HL-60 (cell line): ENCODE measurements at places on chromosomes 13 and 19.

- DNase-seq = no peak
Observed at GRCh38 chr13:28942906-28943305, 122.8 kb downstream of the MTUS2 start.

DNA sequence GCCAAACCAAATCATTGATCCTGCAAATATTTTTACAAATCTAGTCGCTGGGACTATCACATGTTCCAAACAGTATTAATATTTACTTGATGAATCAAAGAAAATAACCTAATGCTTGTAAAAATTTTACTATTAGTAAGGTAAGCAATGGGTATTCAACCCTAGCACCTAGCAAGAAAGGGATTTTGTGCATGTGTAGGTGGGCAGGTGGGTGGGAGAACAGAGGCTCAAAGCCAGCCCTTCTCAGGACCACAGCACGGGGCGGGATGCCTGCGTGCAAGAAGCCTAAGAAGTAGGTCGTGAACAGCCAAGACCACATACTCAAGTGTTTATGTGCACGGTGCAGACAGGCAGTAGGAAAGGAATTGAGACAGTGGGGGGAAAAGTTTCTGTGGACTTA lies 26.6 kb downstream of the DOCK9 start:
- no peak for DNase-seq

DNA sequence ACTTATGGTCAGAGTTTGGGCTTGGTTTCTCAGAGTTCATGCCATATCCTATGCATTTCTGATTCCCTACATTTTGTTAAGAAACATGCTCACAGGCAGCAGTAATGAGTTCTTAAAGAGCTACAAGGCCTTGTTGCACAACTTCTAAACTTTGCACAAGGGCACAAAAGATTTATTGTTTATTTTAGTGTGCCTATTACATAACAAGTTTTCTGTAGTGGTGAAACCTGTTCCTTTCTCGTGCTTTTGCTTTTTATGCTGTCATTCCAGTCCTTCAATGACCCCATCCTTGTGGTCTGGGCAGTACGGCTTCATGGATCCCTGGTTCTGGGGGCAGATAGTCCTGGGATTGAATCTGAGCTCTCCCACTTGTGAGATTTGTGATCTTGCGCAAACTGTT lies 17.8 kb downstream of the ZNF507 start:
- DNase-seq = no peak

- no peak for DNase-seq
Observed at GRCh38 chr19:1680976-1681375, 28.6 kb upstream of the TCF3 start.

GRCh38 chr13:109780845-109781383 lies 5.5 kb downstream of the IRS2 start:
- no peak for DNase-seq

DNA sequence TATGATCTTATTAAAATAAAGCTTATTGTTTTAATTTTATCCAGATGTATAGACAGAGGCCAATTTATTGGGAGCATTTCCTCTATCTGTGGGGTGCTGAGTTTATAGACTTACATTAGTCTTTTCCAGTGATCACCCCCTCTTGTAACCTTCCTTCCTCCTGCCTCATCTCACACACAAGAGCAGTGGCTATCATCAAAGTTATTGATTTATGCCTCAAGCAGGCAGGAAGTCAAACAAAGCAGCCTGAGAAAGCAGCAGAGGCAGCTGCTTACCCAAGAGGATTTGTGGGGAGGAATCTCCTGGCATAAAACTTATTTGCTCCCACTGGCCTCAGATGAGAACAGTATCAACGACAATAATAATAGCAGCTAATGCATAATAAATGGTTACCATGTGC lies 26.3 kb upstream of the DCLK1 start:
- no peak for DNase-seq

DNA sequence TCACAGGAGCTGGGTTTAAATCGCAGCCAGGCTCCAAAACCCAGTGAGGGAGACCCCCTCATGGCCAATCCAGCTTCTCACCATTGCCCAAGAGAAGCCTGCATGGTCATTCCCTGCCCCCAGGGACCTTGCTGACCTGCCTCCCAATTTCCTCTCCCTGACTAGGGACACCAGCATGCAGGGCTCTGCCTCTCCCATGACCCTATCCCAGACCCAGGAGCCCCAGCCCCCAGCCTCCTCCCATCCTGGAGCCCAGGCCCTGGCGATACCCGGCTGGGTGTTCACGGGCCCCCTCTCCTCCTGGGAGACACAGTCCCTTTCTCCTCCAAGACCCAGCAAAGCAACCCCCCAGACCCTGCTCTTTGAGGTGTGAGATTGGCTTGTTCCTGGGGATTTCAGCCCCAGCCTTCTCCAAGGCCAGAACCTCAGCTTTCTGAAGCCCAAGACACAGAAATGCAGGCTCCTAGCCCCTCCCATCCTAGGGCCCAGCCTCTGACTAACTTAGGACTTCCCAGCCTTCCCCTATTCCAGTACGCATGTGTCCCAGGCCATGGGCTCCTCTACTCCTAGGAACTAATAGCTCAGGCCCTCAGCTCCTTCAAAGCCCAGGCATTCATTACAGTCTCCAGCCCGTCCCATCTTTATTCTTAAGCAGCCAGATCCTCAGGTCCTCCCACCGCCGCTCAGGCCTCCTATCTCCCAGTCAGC lies 1.1 kb downstream of the GYS1 start:
- no peak for DNase-seq

- no peak for DNase-seq
Observed at GRCh38 chr13:80348314-80348713, 7.4 kb upstream of the SPRY2 start.

- no peak for DNase-seq
Observed at GRCh38 chr19:5950741-5951140, 27.2 kb downstream of the RANBP3 start.

- DNase-seq = no peak
Observed at GRCh38 chr19:12800923-12801465, 606 bp downstream of the PRDX2 start.

- no peak for DNase-seq
Observed at GRCh38 chr19:292281-292884, 1.2 kb upstream of the PLPP2 start.

DNA sequence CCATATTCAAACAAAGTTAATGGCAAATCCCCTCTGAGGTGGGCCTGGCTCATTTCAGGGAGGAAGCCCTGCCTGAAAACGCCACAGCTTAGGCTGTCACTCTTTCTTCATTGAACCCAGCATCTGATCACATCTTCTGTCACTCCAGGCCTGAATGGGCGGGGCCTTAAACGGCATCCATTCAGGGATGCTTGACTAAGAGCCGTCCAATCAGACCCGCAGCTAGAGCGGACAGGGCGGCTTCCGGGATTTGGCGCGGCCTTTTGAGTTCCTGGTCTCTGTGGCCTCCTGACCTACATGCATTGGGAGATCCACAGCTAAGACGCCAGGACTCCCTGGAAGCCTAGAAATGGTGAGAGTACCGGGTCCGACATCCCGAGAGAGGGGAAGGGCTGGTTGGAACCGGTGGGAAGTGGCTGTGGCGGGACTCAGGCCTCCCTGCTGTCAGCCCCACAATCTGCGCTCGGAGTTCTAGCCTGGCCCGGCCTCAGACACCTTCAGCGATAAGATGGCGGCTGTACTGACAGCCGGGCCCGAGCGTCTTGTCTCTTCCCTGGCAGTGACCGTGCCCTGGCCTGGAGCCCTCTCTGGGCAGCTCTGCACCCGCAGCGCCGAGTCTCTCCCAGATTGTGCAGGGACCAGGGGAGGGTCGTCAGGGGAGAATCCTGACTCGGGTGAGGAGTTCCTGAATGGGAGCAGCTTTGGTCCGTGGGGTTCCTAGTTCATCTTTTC lies at the start of gene ZNF723:
Gene ZNF723 (plus strand): TSS at position 261 of the 732 bp plus-strand sequence. CDS start 89 bp downstream, at position 350.
- no peak for DNase-seq

DNA sequence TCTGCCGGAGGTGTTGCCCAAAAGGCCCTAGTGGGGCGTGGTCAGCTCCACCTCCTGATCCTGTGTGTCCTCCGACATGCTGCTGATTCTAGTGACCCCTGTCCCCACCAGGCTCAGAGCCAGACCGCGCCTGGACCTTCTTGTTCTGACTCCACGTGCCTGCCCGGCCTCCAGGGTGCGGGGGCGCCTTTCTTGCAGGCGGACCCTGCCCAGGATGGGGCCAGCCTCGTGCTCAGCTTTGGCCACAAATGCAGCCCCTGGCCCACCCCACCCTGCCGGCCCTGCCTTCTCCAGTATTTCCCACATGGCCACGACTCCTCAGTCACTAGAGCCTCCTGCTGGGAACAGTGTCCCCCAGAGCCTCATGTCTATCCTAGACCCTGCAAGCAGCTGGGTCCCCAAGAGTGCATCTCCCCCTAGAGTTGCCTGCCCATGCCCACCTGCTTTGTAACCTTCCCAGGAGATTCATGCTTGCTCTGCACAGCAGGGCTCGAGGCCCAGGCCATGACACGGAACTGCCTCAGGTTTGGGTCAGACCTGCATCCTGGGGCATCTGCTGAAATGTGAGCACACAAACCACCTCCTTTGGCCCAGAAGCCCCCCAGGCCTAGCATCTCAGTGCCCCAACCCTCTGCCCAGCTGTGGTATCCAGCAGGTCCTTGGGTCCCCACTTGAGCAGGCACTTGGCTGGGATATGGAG lies 27.0 kb downstream of the TMEM161A start:
- DNase-seq = no peak

GRCh38 chr13:27081893-27082679 lies 89.5 kb downstream of the USP12 start:
- no peak for DNase-seq

DNA sequence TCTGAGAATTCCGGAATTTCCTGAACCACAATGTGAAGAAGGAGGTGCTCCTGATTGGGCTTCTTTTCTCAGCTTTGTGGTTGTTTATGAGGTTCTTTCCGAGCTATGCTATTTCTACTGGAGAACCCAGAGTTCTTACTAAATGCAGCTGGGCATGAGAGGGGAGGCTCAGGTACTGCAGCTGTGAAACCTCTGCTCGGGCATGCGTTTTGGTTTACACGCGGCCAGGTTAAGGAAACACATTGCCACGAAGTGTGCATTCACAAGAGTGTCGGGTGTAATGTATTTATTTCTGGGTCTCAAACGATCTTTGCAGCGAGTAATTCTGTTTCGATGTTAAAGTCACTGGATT lies 661 bp upstream of the MIR17HG start:
- DNase-seq = peak; percentile 15

DNA sequence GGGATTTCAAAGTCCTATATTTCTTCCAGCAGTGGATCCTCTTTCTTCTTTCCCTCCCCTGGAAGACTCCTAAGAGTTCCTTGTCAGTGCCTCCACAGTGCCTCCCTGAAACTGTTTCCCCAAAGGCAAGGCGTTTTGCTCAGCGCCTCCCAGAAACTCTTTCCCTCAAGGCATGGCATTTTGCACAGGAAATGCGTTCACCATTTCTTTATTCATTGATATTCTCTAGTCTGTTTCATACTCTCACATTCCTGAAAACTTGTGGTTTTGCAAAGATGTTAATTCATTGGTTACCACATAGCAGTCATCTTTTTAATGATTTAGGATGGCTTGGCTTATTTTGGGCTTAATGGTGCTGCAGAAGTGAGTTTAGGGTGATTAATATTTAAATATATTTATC lies 177.3 kb upstream of the SLC10A2 start:
- DNase-seq = no peak

- no peak for DNase-seq
Observed at GRCh38 chr19:29971002-29971401, 29.0 kb downstream of the URI1 start.

DNA sequence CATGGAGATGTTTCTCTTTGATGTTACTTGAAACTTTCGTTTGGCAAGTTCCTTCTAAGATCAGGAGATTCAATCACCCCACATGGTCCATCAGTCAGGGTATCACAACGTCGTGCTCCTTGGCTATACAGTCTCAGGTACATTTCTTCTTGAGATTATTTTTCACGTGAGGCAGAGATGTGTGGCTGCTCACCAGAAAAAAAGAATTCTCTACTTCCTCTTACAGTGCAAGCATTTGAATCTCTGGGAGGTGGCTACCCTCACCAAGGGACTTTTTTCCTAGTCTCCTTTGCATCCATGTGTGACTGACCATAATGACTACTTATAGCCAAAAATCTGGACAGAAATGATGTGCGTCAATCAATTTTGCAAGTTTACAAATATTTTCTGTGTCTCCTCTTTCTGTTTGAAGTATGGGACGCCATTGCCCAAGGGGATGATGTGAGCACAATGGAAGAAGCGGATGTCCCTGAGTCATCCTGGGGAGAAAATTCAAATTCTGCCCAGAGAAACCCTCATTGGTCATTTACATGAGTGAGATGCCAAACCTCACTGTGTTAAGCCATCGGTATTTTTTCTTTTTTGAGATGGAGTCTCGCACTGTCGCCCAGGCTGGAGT lies 8.6 kb upstream of the LAIR2 start:
- DNase-seq = no peak

DNA sequence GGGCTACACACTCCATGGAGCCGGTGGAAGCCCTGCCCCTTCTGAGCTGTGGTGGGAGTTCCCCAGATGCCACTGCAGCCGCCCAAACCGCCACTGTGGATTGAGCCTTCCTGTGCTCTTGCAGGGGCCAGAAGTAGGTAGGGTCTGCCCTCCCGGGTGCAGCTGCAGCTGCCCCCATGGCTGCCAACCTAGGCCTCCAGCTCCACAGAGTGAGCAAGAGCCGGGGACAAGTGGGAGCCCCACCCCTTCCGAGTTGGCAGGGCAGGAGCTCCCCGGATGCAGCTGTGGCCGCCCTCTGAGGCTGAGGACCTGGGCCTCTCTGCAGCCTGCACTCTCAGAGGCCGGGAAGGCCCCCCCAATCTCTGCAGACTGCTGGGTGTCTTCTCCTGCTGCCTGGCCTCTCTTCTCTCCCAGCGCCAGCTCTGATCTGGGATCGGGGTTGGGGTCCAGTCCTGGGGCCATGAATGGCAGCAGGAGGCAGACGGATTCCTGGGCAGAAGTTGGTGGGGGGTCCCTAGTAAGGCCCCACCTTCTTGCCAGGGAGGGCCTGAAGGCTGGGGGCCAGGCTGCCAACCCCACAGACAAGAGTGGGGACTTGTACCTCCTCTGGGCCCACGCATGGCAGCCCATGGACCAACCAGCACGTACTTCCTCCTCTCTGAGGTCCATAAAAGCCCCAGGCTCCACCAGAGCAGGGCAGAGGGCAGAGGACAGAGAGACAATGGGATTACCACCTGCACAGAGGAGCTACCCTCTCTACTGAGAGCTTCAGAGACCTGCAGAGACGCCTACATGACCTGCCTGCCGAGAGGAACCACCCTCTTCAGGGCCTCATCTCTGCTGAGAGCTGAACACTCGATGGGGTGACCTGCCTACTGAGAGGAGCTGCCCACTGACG lies 28.9 kb downstream of the AP2S1 start:
- DNase-seq = no peak

- no peak for DNase-seq
Observed at GRCh38 chr19:50401605-50402450, 16.9 kb upstream of the SPIB start.

- no peak for DNase-seq
Observed at GRCh38 chr19:48085904-48086864, 24.4 kb downstream of the PLA2G4C start.

- no peak for DNase-seq
Observed at GRCh38 chr13:34413538-34414210, 528.4 kb upstream of the NBEA start.

- DNase-seq = no peak
Observed at GRCh38 chr13:90838317-90838960, 509.0 kb upstream of the MIR17HG start.

GRCh38 chr13:28251466-28251865 lies 113.1 kb downstream of the PAN3 start:
- DNase-seq = peak; percentile 35

- DNase-seq = peak; percentile 94
Observed at GRCh38 chr19:13839130-13839937, 37.6 kb upstream of the NANOS3 start.

GRCh38 chr13:107342747-107343146 lies 774.8 kb upstream of the ARGLU1 start:
- no peak for DNase-seq

GRCh38 chr13:91470681-91471080 lies 72.3 kb downstream of the GPC5 start:
- no peak for DNase-seq

GRCh38 chr13:23776698-23777574 lies 112.3 kb downstream of the MIPEP start:
- no peak for DNase-seq
